ENCODE measurements at places on chromosomes 13 and 19.

DNA sequence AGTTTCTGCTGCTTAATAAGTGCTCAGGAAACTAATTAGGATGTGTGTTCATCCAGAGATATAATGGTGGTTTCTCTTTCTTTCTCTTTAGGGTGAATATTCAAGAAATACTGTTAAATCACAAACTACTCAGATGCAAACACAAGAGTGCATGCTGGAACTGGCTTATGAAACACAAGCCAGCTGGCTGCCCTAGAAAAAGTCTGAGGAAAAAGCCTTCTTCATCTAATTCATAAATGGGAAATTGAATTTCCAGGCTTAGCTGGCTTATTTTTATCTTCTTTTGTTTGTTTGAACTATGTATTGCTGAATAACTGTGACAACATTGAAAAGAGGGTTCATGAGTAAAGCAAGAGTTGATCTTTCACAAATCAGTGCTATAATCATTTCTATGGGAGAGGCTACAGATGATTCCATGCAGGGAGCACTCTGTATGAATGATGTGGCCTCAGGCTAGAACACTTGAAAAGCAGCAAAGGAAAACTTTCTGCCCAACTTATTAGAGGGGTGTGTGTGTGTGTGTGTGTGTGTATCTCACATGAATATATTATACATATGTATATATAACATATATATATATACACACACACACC lies 69.8 kb upstream of the SCEL start:
- DNase-seq: no peak

DNA sequence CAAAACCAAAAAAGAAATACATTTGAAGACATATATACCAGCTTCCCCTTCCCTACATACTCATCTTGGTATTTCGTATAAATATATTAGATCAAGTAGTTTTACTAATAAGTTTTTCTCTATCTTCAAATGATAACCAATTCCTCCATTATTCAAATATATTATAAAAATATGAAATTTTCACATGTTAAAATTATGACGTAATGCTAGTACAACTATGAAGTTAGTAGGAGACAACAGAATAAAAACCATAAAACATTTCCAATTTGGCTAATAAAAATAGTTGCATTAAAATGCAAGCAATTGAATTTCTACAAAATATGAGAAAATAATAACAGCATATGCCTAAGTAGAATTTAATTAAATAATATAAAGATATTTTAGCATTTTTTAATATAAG lies 501.8 kb upstream of the SLITRK5 start:
- DNase-seq: no peak

DNA sequence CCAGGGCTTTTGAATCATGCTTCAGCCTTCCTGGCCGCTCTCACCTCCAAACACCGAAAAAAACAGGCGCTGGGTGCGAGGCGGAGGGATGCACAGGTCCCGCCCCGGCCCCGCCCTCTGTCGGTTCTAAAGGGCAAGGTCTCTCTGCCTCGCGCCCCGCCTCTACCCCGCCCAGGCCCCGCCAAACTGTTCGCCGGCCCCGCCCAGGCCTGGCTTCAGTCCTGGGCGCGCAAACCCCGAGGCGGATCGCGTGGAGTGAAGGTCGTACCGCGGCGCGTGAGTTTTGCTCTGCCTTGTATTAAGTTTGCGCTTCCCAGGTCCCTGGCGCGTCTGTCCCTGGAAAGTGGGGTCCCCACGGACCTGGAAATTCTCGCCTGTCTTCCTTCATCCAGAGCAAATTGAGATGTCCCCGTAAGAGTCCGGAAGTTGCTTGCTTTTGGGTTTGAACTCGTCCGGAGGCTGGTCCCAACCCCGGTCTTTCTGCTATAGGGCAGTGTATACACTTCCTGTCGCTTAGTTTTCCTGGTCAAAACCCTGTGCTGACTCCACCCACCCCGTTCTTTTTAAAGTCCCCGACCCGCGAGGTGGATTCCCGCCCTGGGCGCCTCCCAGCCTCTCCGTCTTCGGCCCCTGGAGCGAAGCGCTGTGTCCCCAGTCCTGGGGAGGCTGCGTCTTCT lies 8.4 kb downstream of the ZNF808 start:
- DNase-seq: no peak

GRCh38 chr13:40613192-40613818 lies 53.1 kb downstream of the FOXO1 start:
- no peak for DNase-seq

GRCh38 chr19:57675881-57676280 lies 5.9 kb upstream of the ZNF551 start:
- DNase-seq: no peak
